Suppressor macrophage treated with lipopolysaccharide for 4 hours (primary cell): ENCODE measurements at places on chromosomes 3 and 15.
A peak's percentile ranks its signal among the peaks of the same experiment; 100 is the strongest.

GRCh38 chr3:194379231-194379630 lies 9.7 kb upstream of the LRRC15 start:
- no peak for DNase-seq

DNA sequence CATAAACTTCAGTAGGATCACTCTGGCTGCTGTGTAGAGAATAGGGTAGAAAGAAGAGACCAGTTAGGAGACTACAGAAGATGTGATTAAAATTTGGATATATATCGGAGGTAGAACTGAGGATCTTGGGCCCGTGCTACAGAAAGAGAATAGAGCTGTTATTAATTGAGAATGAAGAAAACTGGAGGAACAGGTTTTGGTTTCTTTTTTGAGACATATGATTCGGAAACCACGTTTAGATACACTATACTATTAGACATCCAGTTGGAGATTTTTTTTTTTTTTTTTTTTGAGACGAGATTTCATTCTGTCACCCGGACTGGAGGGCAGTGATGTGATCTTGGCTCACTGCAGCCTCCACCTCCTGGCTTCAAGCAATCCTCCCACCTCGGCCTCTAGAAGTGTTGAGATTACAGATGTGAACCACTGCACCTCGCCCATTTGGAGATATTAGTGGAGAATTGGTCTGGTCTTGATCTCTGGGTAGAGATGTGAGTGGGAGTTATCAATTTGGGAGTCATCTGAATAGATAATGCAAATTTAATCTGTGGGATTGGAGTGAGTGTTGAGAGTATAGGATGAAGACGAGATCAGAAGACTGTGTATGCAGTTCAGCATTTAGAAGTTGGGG lies 50.9 kb downstream of the TCF12 start:
- peak; percentile 43 for DNase-seq

- no peak for DNase-seq
Observed at GRCh38 chr3:158906749-158907148, 104.9 kb downstream of the MFSD1 start.

- DNase-seq: no peak
Observed at GRCh38 chr3:196821806-196822355, 45.8 kb upstream of the SENP5 start.

DNA sequence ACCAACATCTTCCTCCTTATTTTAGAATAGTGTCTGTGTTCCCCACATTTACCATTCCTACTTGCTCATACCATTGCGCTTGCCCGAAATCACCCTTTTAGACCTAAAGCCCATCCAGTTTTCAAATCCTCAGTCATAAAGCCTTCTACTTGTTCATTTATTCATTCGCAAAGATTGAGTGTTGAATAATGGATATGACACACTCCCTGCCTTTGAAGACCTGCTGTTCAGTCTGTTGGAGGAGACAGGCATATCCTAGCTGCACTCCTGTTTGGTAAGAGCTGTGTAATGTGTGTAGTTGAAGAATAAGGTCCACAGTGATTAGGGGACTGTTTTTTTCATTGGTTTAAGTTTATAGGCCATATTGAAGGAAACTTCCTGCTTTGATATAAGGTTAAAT lies 1.7 kb downstream of the CNOT10 start:
- DNase-seq: no peak

GRCh38 chr3:149271669-149272068 lies 50.0 kb upstream of the CP start:
- DNase-seq: no peak

- no peak for DNase-seq
Observed at GRCh38 chr15:70276401-70276800, 178.7 kb upstream of the TLE3 start.

GRCh38 chr15:59713177-59713576 lies 24.1 kb upstream of the BNIP2 start:
- no peak for DNase-seq

GRCh38 chr15:80162059-80162554 lies 9.3 kb downstream of the FAH start:
- no peak for DNase-seq

GRCh38 chr3:106691476-106691875 lies 685.8 kb upstream of the CCDC54 start:
- DNase-seq: no peak

DNA sequence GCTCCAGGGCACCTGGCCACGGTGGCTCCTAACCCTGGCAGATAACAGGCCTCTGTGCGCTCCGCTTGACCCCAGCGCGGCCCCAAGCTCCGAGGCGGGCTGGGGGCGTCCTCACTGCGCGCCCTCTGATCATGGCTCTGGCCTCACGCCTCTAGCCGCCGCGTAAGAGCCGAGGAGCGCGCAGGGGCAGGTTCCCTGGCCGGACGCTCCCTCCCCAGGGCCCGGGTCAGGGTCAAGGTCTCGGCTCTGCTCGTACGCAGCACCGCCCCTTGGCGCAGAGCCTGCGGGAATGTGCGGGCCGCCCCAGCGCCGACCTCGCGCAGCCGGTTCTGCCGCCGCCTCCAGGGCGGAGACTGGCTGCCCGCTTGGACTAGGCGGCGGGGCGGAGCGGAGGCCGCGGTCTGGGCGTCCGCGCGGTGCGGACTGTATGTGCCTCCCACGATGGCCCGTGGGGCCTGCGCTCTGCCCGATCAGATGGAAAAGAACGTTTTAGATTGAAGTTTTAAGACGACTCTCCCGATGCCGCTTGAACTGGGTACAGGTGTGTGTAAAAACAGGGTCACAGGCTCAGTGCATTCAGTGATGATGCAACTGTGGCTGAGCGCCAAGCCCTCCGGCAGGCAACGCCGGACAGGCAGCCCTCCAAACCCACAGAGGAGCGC lies 40.8 kb downstream of the CHST14 start:
- DNase-seq: peak; percentile 64

DNA sequence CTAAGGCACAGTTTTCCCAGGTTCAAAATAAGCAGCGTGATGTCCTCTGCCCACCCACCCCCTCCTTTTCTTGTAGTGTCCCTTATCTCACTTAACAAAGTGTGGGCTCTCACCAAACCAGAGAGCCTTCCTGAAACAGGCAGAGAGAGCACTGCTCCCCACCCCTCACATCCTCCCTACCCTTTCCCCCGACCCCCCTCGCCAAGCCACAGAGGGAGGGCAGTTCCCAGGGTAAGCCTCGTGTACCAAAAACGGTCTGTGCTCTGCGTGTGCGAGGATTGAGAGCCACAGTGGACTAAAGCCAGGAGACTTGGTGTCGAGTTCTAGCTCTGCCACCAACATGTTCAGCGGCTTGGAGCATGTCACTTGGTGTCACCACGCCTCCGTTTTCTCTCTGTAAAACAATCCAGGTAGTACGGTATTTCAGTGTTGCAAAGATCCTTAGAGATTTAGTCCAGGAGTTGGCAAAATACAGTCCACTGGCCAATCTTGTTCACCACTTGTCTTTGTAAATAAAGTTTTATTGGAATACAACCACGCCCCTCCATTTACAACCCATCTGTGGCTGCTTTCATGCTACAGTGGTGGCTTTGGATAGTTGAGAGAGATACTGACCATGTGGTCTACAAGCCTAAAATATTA lies 249.9 kb downstream of the OPA1 start:
- no peak for DNase-seq

GRCh38 chr3:191263365-191263764 lies 64.3 kb downstream of the OSTN start:
- no peak for DNase-seq

GRCh38 chr3:4979428-4980228 lies at the start of gene BHLHE40:
TSS of gene BHLHE40 (plus strand) at chr3:4979437. CDS start at chr3:4979719, 282 bp downstream.
- DNase-seq: no peak

- no peak for DNase-seq
Observed at GRCh38 chr15:45801543-45801942, 166.7 kb downstream of the SQOR start.

DNA sequence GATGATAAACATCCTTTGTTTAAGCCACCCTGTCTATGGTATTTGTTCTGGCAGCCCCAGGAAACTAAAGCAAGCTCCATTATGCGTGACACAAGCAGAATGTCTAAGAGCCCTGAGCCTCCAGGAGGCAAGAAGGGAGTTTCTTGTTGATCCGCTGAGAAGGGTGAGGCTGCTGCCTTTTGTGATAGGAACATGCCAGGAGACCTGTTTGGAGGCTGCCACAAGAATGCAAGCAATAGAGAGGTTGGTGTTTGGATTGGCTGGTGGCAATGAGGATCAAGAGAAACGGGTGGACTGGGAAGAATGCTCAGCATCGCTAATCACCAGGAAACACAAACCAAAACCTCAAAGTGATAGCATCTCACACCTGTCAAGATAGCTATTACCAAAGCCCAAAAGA lies 104.8 kb downstream of the ASB7 start:
- DNase-seq: no peak

GRCh38 chr3:86973440-86973839 lies 17.5 kb downstream of the VGLL3 start:
- peak; percentile 40 for DNase-seq

DNA sequence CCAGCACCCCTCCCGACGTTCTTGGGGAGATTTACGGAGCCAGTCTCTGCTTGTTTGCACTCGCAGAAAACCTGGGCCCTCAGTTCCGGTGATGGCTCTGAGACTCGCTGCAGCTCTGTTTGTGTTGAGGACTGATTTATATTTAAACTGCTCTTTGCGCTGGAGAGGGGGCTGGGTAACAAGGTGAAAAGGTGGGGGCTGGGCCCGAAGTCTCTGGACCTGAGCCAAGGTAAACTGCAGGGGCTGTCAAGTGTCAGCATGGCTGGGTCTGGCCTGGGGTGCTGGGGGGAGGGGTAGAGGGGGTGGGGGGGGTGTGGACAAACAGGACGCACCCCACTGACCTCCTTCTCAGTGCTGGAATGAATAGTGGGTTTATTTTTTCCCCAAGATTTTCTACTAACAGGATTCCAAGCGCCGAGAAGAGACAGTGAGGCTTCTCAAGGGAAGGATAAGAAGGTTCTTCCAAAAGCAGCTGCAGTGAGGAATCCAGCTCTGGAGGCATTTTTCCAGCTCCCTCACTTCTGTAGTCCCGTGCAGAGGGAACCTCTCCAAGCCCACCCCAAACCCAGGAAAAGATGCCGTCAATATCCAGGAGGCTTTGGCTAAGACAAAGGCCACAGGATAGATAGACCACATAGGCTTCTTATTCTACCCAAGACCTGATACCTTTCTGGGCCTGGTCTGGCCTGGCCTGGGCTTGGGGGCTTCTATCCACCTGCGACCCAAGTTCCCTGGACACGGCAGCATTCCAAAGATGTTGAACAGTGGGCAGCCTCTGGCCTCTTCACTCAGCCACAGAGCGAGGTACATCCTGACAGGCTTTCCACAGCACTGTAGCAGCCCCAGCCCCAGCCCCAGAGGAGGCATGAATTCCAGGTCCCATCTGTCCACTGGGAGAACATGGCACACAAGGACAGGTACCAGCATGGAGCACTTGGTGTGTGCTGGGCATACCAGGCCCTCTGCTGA lies 938 bp upstream of the SLCO2A1 start:
- DNase-seq: no peak

DNA sequence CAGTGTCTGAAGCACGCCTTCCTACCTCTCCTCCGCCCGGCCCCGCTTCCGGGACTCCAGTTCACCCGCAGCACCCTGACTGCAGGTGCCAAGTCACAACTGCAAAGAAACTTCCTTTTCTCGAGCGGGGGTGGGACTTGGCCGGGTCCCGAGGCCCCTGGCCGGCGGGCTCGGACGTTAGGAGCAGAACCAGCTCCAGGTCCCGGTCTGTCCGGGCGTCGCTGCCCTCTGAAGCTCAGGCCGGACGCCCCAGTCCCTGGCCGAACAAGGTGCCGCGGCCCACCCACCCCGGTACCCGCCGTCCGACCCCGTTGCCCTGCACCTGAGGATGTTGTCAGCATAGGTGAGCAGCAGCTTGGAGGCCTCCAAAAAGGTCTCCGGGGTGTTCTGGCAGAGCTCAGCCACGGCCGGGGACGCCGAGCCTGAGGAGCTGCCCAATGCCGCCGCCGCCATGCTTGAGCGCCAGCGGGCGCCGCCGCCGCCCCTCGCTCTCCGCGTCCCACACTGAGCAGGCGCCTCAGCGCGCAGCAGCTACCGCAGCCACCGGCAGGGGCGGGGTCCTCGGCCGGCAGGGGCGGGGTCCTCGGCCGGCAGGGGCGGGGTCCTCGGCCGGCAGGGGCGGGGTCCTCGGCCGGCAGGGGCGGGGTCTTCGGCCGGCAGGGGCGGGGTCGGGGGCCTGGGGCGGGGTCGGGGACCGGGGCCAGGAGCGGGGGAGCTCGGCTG lies at the start of gene NGLY1:
TSS of gene NGLY1 (minus strand) at position 506 of the 723 bp plus-strand sequence. CDS start at position 453, 53 bp downstream.
- peak; percentile 91 for DNase-seq

GRCh38 chr3:128275316-128276145 lies 122.2 kb downstream of the EEFSEC start:
- DNase-seq: no peak

DNA sequence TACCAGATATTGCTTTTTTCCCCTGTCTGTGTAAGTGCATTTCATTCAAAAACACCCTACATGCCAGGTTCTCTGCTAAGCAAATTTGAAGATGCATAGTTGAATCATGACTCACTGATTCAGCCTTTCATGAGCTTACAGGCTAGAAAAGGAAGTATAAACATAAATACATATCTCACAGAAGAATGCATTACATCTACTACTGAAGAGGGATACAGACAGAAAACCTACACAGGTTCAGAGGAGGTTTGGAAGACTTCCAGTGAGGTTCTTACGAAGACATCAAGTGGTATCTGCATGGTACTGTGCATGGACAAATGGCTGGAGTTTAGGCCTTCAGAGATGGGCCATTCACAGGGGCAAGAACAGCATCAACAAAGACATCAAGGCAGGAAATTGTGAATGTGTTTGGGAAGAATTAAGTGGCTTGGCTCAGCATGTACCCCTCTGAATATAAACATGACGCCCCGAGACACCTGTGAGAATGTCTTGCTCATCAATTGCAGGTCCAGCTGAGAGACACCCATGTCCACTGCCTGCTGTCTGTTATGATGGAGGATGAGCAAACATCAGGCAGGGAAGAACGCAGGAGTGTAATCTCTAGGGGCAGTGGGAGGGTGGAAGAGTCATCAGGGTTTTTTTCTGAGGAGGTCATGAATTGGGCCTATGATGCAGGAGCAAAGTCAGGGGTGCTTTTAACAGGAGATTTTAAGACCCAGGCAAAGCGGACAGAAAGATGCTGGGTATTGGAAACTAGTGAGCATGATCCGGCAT lies 105.1 kb upstream of the GALNT15 start:
- DNase-seq: no peak

DNA sequence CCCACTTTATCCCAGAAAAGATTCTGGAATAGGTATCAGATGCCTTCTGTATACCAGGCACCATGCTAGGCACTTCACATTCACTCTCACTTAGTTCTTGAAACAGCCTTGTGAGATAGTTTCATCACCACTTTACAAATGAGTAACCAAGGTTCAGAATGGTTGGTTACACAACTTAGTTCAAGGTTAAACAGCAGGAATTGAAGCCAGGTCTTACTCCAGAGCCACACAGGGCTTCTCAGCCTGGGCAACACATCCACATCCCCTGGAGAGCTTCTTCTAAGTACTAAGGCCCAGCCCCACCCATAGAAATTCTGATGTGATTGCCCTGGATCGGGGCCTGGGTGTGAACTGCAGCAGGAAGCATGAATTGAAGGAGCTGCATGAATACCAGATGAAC lies 18.6 kb downstream of the WHAMM start:
- DNase-seq: no peak

DNA sequence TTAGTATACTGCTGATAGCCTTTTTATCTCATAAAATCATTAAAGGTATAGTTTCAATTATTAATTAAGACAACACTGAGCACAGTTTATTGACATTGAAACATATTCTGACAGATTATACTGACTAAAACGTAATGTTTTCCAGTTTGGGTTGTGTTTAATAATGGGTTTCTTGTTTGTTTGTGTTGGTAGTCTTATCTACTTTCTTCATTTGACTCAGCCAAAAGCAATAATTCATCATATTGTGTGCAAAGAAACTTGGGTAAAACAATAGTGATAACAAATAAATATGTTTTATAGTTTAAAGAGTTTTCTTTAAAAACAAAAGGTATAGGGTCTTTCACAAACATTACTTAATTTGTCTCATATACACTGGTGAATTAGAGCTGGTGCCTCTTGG lies 629.2 kb upstream of the AGTR1 start:
- DNase-seq: no peak

GRCh38 chr3:126199256-126199655 lies 18.9 kb upstream of the ALDH1L1 start:
- no peak for DNase-seq
